SW480 (cell line): ENCODE measurements at places on chromosomes 6 and 20.

DNA sequence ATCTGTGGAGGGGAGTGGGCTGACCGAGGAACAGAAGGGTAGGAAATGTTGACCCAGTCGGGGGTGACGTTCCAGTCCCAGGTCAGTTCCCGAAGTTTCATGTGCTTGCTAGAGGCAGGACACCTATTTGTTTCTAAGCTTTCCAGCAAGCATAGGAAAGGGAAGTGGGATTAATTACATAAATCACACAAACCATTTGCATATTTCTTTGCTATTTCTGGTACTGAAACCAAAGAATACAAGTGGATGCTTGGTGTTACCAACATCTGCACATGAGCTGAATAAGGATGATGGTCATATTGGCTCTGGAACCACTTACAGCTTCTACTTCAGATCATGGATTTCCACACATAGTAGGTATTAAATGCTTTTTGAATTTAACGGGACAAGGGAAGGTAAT, 546.5 kb downstream of the PRKN start:
- DNase-seq, result no peak

- DNase-seq, result no peak
Observed at GRCh38 chr6:167350275-167350696, 25.4 kb downstream of the TTLL2 start.

GRCh38 chr6:39615622-39616021, 109.6 kb downstream of the KIF6 start:
- no peak for DNase-seq

DNA sequence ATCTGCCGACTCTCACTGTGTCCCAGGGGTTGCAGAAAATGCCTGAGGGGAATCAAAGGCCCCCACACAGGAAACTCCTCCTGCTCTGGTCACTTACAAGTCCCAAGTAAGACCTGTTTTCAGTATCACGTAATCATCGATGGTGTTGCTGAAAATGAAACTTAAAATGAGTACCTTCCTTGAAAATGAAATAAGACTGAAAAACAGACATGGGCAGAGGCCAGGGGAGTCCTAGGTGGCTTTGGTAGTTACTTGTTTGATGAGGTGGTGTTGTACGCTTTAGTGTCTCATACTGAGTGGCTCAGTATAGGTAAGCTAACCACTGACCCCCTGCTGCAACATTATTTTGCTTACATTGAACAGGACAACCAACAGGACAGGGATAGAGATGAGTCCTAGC, 43.0 kb upstream of the SYNCRIP start:
- no peak for DNase-seq

- DNase-seq, result no peak
Observed at GRCh38 chr6:107697682-107698081, 126.4 kb downstream of the SCML4 start.

- DNase-seq, result no peak
Observed at GRCh38 chr6:136774228-136775041, 17.8 kb downstream of the MAP3K5 start.

- DNase-seq, result no peak
Observed at GRCh38 chr6:81023007-81023582, 729.4 kb downstream of the TENT5A start.

DNA sequence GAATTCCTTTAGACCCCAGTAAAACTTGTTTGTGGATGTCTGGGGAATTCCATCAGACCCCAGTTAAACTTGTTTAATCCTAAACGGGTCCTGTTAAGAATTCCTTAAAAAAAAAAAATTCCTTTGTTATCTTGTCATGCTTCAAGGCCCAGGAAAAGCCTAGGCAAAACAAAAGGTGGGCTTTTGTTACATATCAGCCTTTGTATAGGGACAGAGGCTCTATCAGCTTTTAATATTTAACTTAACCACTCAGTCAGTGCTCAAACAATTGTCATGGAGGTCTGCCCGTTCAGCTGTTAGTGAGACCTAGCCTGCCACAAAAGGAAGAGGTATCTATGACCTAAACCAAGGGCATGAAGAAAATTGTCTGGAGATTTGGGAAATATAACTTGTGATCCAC, 53.1 kb downstream of the SLC22A1 start:
- no peak for DNase-seq

GRCh38 chr20:39090906-39091305, 128.8 kb downstream of the DHX35 start:
- no peak for DNase-seq

DNA sequence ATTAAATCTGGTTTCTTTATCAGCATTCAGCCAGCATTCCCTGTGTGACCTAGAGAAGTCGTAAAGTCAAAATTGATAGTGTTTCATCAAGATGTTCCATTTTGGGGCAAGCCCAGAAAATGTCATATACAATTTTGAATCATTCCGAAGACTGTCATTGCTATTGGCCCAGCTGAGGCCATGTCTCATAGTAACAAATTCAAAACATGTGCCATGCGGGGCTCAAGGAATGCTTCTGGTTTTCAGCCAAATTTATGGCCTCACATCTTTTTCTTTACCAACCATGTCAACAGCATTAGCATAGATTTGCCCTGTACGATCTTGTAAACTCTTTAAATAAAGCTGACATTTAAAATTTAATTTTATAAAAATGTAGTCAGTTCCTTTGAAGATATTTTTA, 314.7 kb downstream of the PAX1 start:
- no peak for DNase-seq
